ENCODE measurements at places on chromosomes 6 and 20. TPM values are rescaled to one million over a fixed set of nuclear protein-coding genes. Genes with fewer than 3 reads are reported as not detected.

GRCh38 chr6:48961781-48962415, 501.2 kb downstream of the MMUT start:
- no peak for DNase-seq

GRCh38 chr20:24166123-24166381, 177.5 kb upstream of the GGTLC1 start:
- DNase-seq: no peak

GRCh38 chr6:15157479-15157878, 88.4 kb upstream of the JARID2 start:
- DNase-seq: no peak

The MUC22 gene
- not detected for total RNA-seq

GRCh38 chr6:170476360-170476759, 76.7 kb downstream of the PSMB1 start:
- DNase-seq: no peak
